HCEC 1CT (cell line): ENCODE measurements at places on chromosomes 11 and 22.
A peak's percentile ranks its signal among the peaks of the same experiment; 100 is the strongest.

GRCh38 chr22:37329238-37330140 lies 47.2 kb downstream of the CYTH4 start:
- peak; percentile 30 for DNase-seq

DNA sequence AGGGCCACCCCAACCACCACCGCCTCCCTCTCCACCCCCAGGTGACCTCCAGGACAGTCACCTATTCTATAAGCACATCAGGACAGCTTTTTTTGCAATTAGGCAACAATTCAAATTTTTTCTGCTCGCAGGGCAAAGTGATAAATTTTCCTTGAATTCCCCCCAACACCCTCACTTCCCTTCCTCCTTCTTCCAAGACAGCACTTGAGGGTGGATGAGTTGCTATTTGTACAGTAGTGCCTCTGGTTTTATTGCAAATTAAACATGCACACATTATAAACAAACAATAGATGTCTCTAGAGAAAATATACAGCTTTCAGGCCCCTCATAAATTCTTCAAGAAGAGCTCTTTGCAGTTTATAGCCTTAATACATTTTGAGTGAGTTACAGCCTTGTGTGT lies 80.9 kb upstream of the USP47 start:
- DNase-seq: no peak

DNA sequence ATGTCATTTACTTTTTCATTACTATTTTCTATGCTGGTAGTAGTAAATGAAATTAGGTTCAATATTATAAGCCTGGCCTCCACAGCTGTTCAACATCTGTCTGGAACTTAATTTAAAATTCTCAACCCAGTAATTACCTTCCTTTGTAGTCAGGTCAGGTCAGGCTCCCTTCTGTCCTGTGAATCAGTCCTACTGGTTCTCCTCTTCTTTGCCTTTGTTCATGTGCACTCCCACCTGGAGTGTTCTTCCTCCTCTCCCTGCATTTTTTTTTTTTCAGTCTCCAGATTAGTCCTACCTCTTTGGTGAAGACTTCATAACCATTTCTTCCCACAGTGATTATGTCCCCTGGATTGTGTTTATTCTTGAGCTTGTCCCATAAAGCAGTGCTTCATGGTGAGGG lies 67.9 kb downstream of the DKK3 start:
- no peak for DNase-seq

DNA sequence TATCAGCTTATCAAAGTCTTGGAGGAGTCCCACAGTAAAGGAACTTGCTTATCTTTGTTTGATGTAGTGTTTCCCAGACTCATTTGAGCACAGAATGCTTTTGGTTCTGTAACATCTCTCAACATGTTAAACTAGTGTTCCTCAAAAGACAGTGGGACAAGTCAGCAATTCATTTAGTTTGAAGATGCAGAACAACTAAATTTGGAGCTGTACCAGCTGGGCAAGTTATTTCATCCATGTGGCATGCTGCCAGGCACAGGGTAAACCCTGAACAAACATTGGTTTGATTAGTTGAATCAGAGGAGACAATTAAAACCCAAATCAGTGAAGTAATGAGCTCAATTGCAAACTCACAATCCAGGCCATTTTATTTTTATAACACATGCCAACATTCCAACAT lies 141.2 kb downstream of the CSNK2A3 start:
- no peak for DNase-seq

DNA sequence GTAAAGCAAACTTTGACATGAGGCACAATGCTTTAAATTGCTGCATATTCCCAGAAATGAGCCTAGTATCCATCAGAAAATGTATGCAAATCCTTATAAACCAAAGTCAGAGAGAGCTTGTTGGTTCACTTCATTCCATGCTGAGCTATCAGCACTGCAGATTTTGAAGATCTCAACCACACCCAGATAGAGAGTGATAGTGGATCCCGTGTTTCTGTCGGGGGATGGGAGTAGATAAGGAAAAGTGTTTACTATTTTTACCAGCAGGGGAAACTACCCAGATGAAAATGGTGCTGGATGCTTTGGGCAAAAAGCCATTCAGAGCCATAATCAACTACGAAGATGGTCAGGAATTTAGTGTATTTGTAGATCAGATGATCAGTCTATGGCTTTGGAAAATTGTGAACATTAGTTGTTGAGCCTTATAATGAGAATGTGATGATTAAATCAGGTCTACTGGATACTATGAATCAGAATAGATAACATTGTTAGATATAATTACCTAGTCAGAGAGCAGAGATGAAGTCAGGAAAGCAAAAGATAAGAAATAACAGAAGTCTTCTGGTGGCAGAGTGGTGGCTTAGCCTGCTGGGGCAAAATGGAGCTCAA lies 10.8 kb downstream of the OR51B6 start:
- no peak for DNase-seq

DNA sequence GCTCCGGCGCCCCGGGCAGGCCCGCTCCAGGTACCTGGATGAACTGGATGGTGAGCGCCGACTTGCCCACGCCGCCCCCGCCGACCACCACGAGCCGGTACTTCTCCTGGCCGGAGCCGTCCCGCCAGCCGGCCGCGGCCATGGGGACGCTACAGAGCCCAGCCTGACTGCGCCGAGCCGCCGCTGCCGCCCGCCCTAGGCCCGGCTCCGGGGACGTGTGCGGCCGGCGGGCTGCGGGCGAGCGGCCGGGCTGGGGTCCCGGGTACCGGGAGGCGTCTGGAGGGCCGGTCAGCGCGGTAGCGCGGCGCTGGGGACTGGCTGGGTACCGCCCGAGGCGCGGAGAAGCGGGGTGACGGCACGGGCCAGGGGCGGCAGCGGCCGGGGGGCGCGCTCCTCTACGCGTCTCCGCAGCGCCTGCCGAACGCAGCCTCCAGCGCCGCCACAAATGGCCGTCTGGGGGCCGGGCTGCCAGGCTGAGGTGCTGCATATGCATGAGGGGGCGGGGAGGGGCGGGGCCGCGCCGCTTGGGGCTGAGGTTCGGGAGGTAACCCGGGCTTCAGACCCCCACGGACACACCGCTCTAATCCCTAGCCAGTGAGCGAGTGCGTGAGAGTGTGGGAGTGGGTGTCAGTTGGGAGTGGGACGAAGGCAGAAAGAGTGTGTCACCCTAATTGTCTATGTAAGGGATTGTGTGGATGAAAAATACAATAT lies at the start of gene RRAS2:
Gene RRAS2 (minus strand): TSS at position 455 of the 711 bp plus-strand sequence. CDS start 313 bp downstream, at position 142.
- DNase-seq: peak; percentile 77

DNA sequence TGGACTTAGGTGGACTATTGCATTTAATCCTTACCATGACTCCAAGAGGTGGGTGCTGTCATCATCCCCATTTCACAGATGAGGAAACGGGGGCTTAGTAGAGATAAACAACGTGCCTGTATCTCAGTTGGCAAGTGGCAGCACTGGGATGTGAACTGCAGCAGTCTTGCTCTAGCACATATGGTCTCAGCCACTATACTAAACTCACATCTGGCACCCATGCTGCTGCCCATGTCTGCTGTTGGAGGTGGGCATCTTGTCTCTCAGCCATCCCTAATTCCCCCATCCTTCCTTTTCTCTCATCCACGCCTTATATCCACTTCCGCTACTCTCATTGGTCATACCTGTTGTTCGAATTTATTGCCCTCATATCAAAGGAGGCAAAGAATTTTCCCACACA lies 3.8 kb downstream of the PRG3 start:
- no peak for DNase-seq

DNA sequence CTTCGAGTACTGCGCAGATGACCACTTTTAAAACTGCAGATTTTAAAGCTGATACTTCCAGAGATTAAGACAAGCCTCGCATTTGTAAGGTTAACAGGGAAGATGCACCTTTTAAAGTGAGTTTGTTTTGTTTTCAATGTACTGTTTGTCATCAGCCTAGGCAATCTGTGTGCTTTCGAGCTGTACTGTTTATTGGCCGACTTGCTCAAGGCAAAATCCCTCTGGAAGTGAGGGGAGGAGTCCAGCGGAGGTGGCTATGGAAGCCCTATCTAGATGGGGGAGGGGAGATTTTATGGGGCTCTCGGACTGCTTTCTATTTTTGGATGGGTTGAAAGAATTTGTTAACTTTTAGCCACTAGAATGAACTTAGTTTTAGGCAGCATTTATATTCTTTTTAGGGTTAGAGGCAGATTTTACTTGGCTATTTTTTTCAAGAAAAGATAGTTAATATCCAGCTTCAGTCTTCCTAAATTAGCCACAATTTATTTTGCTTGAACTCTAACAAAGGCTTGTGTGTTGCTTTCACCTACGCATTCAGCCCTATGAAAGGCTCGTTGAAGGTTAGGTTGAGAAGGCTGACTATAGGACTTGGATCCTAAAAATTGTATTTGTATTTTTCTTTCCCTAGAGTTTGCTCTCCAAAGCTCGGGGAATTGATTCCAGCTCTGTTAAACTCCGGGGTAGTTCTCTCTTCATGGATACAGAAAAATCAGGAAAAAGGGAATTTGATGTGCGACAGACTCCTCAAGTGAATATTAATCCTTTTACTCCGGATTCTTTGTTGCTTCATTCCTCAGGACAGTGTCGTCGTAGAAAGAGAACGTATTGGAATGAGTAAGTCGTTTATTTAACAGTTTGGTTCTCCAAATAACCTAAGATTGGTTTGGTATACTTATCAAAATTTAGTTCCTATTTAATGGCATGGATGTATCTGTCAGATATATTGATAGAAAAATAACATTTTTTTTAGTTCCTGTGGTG lies 2.1 kb downstream of the WEE1 start:
- DNase-seq: peak; percentile 90

DNA sequence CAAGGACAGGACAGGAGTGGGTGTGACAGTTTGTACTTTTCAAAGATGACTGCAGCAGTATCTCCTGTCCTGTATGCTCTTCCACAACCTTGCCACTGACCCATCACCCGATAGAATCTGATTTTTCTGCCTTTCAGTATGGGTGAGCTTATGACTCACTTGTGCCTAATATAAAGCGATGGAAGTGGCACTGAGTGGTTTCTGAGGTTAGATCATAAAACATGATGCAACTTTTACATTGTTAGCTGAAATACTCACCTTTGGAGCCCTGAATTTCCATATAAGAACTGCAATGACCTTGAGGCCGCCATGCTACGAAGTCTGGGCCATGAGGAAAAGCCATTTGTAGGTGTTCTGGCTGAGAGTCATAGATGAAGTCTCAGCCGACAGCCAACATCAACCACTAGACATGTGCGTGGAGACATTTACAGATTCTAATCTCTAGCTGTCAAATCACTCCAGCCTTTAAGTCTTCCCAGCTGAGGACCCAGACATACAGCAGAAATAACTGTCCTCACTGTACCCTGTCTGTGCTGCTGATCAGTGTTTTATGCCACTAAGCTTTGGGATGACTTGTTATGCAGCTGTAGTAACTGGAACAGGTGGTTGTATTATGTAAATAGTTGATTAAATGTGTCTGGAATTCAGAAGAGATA lies 105.9 kb upstream of the ARHGAP20 start:
- DNase-seq: peak; percentile 69

DNA sequence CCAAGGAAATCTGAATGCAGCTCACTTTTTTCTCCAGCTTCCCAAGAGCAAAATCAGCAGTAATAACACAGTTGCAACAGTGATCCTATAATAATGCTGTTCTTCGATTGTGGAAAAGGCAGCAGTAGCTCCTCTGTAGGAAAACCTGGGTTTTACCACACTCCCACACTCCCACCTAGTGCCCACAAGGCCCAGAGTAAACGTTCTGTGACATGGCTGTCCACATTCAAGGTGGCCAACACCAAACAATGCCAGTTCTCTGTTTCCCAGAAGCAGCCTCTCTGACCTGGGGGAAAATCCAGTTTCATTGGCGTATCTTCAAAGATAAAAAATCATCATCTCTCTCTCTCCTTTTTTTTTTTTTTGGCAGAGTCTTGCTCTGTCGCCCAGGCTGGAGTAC lies 40.2 kb downstream of the WT1 start:
- DNase-seq: no peak

DNA sequence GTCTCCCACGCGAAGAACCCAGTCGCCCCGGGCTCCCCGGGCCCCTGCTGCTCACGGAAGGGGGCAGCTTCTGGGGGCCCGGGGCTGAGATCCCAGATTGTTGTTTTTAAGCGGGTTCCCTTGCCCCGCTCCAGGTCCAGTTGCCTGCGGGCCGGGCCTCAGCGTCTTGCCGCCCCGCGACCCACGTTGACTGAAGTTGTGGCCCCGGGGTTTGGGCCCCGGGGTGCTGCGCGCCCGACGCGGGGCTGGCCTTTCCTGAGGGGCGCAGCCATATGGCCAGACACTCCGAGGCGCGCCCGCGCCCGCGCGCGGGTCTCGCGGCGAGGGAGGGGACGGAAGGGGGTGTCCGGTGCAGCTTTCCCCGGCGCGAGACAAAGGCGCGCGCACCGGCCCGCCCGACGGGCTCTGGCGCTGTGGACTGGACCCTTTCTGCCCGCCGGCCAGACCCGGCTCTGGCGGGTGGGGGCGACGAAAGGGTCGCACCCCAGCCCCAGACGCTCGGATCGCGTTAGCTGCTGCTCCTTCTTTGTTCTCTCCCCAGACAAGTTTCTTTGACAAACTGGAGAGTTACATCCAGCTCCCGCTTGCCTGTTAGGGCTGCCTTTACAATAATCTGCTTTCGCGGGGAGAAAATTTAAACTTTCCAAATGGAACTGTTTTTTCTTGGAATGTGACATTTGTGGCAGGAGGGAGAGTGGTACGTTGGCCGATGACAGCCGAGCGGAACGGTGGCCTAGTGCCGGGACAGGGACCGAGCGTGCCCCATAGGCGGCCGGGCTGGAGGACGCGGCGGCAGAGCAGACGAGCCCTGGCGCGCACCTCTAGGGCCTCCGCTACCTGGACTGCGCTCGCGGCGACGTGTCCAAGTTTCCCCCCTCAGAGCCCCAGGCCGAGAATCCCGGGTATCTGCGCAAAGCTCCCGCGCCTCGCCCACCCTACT lies 716 bp downstream of the AMOTL1 start:
- peak; percentile 31 for DNase-seq

- DNase-seq: no peak
Measured at GRCh38 chr11:5252192-5252918, 2.2 kb downstream of the HBG2 start.

- DNase-seq: no peak
Measured at GRCh38 chr22:29003975-29004646, 57.5 kb downstream of the C22orf31 start.

DNA sequence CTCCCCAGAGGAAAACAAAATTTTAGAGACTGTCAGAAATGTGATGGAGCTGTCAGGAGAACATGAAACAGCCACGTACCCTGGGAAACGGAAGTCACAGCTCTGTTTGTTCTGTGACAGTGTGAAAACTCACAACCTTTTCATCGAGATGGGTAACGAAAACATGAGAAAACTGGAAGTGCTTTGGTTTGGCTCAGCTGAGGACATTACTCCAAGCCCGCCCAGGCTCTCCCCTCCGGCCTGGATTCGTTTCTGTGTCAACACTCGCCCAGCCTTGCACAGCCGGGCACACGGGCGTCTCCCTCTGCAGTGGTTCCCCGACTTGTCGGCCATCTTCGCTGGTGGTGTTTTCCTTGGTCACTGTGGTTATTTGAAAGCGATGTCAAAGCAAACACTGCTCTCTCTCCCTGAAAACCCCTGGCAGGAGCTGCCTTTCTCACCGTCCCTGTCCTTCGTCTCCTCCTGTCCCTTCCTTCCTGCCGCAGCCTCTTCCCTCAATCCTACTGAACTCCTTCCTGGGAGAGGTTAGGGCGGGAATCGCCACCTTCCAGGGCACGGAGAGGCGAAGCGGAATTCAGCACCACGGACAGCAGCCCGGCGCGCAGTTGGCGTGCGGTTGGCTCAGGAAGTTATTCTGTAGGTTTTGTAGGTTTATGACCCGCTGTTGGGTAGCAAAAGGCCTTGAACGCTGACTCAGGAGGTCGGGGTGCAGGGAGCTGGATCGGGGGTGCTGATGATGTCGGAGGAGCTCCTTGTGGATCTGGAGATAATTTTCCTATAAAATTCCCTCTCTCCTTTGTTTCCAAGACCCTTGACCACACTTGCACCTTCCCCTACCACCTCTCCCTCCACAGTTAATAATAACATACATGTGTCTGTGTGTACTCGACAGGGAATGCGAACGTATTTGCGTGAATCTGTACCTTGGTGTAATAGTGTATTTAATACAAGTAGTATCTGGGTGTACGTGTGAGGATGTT lies 13.1 kb upstream of the RPS19BP1 start:
- no peak for DNase-seq
